ENCODE measurements at places on chromosomes 5 and 9. TPM values are rescaled to one million over a fixed set of nuclear protein-coding genes. Genes with fewer than 3 reads are reported as not detected.
A peak's percentile ranks its signal among the peaks of the same experiment; 100 is the strongest.

DNA sequence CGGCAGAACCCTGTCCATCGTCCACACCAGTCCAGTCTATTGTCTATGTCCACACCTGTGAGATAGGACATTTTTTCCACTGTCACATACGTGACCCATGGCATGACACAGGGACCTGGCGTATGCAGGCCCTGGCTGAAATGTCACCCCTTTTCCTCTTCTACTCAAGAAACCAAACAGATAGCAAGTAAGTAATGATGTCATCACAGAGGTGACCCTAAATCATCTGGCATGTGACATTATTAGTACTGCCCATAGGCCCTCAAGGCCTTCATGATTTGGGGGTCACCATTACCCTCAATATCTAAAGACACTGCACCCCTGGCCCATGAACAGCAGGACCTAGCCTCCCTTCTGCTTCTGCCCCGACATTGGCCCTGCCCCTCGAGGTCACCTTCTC lies 88.3 kb downstream of the LHX2 start:
- no peak for DNase-seq

DNA sequence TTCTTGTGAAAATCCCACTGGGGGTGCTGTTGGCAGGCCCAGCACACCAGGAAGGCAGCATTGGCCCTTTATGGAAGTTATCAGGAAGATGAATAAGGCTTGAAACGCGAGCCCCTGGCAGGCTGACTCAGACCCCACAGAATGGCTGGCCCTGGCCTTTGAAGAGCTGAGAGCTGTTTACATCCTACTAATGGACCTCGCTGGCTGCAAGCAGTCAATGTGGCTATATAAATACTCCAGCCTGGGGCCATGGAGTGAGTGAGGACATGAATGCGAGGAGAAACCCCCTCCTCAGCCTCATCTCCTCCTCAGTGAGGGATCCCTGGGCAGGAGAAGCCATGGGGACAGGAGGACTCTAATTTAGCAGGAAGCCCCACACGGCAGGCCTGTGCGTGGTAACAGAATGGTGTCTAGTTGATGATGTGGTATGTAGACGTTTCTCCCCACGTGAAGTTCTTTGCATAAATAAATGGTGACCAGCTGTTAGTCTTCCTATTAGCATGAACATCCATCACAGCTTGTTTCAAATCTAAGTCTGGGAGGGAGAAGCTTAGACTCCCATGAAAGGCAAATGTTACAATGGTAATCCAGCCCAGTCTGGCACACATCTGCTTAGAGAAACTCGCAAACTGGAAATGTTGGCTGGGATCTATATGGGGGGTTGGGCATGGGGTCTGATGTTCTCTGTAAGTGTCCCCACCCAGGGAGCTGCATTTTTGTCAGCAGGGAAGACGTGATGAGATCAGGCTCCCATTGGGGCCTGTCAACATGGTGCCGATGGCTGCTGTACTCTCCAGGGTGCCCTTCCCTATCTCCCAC lies 175.1 kb upstream of the PITX1 start:
- no peak for DNase-seq

GRCh38 chr5:179126506-179126991 lies 66.4 kb downstream of the ZNF354C start:
- no peak for DNase-seq

DNA sequence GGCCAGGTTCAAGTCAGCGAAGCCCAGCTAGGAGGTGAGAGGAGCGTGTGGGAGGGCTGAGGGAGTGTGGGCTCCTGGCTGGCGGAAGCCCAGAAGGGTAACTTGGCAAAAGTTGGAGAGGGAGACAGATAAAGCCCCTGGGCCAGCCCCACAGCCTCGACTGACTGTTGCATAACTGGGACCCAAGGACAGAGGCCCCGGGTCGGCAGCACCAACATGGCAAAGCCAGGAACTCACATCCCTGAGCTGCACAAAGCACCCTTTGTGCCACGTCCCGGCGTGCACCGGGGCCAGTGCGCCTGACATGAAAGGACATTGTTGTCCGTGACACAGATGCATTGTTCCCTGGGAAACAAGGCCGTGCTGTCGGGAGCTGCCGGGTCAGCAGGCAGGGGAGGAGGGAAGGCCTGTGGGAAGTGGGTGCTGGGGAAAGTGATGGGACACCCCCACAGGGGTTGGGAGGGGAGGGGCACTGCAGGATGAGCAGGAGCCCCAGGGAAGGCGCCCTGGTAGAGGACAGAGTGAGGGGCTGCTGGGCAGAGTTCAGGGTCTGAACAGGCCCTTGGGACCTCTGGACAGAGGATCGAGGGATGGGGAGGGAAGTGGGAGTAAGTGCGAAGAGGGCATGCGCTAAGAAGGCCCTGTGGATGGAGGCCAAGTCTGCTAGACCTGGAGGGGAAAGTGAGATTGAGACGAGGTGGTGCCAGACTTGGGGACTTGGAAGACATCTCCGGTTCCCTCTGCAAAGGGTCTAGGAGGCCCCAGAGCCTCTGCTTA lies 13.0 kb upstream of the DPM2 start:
- peak; percentile 23 for DNase-seq

DNA sequence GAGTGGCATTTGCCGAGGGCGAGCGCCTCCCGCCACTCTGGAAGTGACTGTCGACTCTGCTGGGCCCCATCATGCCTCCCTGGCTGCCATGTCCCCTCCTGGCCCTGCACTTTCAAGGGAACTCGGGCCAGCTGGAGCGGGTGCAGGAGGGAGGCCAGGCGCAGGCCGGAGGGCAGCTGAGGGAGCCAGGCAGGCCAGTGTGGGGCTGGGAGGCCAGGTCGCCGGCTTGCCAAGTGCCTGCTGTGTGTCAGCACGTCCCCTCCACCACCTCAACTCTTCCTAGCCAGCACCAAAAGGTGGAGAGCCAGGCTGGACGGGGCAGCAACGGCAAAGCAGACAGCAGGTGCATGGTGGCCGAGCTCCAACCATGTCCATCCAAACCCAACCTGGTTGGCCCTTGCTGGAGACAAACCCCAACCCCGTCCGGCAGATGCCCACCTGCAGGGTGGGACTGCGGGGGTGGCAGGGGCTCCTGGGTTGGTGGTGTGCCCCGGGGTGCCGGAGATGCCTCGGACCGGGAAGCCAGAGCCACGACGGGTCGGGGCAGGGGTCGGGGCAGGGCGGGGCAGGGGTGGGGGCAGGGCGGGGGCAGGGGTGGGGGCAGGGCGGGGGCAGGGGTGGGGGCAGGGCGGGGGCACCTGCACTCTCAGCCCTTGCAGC lies 36.5 kb upstream of the EGFL7 start:
- no peak for DNase-seq

GRCh38 chr5:142716963-142717362 lies 31.1 kb upstream of the FGF1 start:
- peak; percentile 67 for DNase-seq

- peak; percentile 69 for DNase-seq
Observed at GRCh38 chr5:109690242-109690974, 681 bp downstream of the MAN2A1 start.

DNA sequence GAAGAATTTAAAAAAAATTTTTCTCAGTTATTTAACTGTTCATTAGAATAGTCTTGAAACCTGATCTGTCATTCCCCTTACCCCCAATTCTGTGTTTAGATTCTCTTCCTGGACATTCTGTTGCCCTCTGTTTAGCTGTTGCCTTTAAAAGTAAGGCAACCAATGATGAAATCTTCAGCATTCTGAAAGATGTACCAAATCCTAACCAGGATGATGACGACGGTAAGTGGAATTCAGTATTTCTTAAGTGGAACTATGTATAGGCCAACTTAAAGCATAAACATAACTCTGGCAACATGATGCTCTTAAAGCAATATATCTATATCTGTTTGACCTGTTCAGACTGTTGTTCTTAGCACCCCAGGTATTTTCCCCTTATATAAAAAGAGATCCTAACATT lies 27.2 kb downstream of the NCBP1 start:
- no peak for DNase-seq

GRCh38 chr9:123349691-123350480 lies 6.1 kb upstream of the CRB2 start:
- peak; percentile 79 for DNase-seq

DNA sequence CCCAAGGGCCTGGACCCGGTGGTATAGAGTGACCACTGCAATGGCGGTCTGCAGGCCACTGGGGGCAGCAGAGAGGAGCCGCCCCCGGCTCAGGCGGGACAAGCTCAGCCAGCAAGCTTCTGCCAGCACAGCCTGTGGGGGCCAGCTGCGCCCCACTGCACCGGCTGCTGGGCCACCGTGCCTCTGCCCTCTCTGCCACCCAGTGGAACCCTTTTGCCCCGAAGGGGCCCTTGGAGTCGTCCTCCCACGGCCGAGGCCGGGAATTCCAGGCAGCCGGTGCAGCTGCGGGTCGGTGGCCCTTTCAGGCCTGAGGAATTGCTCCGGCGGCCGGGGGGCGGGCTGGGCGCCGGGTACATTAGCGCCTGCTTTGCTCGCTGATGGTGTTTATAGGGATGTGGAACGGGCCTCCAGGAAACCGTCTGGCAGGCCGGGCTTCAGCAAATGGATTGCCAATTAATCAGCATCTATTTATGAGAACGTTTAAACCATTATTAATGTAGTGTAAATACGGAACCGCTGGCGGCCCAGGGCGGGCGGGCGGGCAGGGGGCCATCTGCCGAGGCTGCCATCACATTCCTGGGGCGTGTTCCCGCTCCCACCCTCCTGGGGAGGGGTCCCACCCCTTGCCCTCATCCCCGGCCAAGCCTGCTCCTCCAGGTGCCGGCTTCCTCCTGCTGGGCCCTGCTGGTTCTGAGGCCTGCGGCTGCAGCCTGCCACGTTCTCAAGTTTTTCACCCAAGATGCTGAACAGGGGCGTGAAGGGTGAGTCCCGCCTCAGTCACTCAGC lies 127.4 kb downstream of the BARX1 start:
- peak; percentile 67 for DNase-seq

Gene SLC45A2
- total RNA-seq: not detected

Gene UBE2QL1
- not detected for total RNA-seq

Gene PRDM9
- not detected for total RNA-seq

Gene SLC34A3
- not detected for total RNA-seq

Gene C5orf58
- not detected for total RNA-seq
